ENCODE measurements at places on chromosomes 12 and 14.

GRCh38 chr14:35847636-35848035 is 21.5 kb downstream of the BRMS1L start:
- DNase-seq = no peak

GRCh38 chr12:52151153-52151836 is 40.5 kb downstream of the KRT80 start:
- DNase-seq = no peak

DNA sequence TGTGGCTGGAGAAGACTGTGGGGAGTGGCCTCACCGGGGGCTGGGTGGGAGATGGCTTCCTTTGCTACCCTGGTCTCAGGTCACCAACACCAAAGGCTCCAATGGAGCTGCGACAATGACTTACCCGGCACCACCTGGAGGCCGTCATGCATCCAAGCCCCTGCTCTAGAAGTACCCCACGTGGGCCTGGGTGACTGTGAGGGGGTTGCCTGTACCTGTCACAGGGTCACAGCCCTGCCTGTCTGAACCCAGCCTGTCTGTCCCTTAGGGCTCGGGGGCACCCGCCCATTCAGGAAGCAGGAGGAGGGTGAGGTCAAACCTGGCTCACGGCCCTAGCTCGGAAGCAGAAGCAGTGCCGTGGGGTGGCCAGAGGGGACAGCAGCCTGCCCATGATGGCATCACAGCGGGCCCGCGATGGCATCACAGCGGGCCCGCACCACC is 18.9 kb downstream of the ABCB9 start:
- peak; percentile 85 for DNase-seq

- DNase-seq = no peak
Measured at GRCh38 chr14:96888593-96888992, 91.4 kb downstream of the VRK1 start.

GRCh38 chr12:56763753-56764657 is 881 bp downstream of the HSD17B6 start:
- DNase-seq = peak; percentile 13

GRCh38 chr12:44224399-44225148 is 388.7 kb downstream of the TMEM117 start:
- no peak for DNase-seq

- no peak for DNase-seq
Measured at GRCh38 chr14:29905543-29905942, 22.1 kb downstream of the PRKD1 start.

GRCh38 chr14:90490720-90491050 is 93.9 kb downstream of the CALM1 start:
- no peak for DNase-seq

DNA sequence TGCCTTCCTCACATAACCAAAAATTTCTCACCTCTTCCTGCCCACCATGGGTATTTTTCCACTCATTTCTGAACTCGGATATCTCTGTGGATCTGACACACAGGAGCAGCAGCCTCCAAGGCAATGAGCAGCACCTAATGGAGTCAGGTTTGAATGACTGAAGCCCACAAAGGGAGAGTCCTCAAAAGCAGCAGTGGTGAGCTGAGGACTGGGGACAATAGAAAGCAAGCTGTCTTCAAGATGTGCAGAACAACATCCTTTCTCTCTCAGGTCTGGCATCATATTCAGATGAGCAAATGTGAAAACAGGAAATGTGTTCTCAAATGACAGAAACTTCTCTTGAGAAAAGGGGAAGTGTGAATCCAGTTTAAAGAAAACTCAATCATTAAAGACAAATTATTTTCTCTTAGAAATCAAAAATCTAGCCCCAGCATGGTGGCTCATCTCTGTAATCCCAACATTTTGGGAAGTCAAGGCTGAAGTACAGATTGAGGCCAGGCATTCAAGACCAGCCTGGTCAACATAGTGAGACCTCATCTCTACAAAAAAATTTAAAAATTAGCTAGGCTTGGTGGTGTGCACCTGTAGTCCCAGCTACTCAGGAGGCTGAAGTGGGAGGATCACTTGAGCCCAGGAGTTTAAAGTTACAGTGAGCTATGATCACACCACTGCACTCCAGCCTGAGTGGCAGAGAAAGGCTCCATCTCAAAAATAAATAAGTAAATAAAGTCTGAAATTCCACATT is 54.2 kb downstream of the C12orf42 start:
- DNase-seq = peak; percentile 44

DNA sequence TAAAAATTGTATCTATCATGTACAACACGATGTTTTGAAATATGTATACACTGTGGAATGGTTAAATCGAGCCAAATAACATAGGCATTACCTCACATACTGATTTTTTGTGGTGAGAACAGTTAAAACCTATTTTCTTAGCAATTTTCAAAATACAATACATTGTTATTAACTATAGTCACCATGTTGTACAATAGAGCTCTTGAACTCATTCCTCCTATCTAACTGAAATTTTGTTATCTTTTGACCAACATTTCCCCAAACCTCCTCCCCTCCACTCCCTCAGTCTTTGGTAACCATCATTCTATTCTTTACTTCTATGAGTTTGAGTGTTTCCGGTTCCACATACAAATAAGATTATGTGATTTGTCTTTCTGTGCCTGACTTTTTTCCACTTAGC is 6.8 kb upstream of the SLC38A2 start:
- DNase-seq = no peak

DNA sequence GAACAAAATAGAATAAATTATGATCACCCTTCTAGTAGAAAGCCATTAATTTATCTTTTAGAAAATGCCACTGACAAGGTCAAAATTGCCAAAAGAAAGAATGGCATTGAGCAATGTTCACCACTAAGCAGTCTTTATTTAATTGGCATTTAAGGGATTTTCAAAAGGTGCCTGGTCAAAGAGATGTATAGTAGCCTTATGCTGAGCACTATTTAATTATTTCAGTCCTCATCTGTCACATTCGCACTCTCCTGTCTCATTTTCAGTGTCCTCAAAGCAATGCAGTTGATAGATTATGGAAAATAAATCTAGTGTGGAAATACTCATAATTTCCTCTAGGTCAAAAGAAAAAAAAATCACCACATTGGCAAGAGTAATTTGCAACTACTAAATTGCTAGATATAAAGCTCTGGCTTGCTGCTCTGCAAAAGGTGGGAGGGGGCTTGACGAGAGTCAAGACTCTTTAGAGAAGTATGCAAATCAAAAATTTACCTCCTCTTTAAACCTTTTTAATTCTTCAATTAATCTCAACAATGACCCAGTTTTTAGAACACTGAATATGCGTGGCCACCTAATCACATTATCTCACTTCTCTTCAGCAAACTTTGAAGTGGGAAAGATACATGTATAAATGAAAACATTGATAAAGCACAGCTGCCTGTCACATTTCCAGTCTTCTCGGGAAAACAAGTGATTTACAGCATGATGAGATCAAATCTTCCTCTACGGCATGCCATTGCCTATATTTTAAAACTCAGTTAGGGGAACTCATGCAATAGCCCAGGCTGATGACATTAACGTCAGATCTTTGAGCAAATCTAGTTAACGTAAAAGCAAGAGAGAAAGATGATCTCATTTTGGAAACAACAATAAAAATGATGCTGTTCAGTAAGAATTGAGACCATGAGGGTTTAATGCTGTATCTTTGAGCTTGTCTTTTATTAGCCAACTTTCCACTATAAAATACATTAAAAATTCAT is 373.1 kb upstream of the DCN start:
- DNase-seq = no peak
